GM10248 (cell line): ENCODE measurements at places on chromosomes 3 and 15.
A peak's percentile ranks its signal among the peaks of the same experiment; 100 is the strongest.

DNA sequence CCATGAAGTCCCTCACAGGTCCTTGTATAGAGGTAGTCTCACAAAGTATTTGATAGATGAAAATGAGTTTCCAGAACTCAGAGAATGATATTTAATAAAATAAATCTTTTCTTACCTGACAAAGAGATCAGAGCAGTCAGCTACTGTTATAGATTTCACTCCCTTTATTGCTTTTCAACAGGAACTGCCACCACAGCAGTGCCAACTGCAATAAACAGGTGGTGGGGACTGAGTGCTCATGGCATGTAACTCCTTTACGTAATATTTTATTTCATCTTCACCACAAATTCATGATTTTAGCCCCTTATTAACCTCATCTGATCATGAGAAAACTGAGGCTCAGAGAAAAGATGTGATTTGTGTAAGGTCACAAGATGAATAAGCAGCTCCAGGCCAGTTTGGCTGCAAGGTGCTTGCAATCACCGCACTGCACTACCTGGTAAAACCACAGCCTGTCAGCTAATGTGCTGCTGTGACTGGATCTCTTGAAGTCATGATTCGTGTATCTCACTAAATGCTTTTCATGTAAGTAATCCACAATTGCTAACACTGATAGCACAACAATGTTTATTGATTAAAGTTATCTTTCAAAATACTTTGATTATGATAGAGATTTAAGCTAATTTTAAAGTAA, 78.8 kb downstream of the WNT5A start:
- no peak for DNase-seq

- no peak for DNase-seq
Measured at GRCh38 chr3:175818811-175819464, 959.8 kb downstream of the NAALADL2 start.

DNA sequence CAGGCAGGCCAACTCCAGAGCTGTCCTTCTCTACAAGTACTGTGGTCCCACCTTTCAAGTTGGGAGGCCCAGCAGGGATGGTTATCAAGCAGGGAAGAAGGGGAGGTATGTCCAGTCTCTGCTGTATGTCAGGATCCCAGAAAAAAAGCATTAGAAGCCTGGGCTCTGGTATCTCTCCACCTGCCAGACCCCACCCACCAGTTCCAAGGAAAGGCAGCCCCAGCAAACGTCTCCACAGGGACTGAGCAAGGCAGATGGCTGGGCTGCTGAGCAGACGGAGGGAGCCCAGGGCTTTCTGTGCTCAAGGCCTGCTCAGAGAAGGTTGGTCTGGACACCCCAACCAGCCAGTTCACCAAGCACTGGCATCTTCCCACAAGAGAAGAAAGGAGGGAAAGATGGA, 287.8 kb downstream of the XXYLT1 start:
- DNase-seq, result no peak

DNA sequence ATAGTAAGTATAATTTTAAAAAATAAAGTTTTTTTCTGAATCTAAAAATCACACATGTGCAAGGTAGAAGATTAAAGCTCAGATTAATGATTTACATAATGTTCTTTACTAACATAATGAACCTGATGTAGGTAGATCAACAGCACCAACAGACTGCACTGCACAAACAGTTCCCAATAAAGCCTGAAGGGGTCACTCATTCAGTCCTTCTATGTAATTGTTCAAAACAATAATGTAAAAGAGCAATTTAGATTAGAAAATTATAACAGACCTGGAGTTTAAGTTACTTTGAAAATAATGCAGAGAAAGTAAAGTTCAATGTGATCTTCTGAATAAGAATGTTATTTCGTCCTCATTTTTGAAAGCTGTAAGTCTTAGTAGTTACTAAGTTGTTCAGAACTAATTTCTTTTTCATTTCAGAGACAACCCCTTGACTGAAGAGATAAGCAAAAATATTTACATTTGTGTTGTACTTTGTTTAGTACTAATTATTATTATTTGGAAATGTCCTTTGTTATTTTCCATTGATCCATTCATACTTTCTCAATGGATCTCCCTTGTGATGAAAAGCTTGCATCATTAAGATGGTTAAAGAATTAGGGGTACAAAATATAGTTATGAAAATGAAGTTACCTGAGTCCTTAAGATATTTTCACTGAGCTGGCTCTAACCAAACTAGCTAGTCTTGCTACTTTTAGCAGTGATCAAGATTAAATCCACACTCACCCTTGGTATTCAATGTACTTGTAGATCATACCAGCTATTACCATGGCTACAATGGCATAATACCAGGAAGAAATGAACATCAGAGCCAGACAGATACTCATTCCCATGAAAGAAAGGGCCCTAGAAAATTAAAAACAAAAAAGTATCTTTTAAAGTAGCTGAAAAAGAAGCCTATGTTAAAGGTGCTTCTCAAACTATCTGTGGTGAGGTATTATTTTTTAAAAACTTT, 16.8 kb downstream of the EMC4 start:
- peak; percentile 62 for DNase-seq

GRCh38 chr15:74390647-74391288, 23.3 kb upstream of the CYP11A1 start:
- no peak for DNase-seq

DNA sequence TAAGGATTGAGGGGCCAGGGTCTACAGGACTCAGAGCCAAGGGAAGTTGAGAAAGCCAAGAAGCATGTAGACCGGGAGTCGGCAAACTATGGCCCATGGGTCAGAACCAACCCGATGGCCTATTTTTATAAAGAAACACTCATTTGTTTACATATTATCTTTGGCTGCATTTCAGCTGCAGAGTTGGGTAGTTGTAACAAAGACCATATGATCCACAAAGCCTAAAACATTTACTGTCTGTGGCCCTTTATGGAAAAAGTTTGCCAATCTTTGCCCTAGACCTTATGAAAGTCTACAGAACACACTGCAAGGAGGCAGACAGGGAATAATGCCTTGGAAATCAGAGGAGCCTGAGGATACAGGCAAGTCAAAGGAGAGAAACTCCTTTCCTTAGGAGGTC, 63.2 kb upstream of the MNS1 start:
- DNase-seq, result no peak

- DNase-seq, result no peak
Measured at GRCh38 chr15:34520566-34520965, 62.9 kb downstream of the GOLGA8B start.
